Osteocyte (in vitro differentiated cells): ENCODE measurements at places on chromosomes 16 and 17. TPM values are rescaled to one million over a fixed set of nuclear protein-coding genes. Genes with fewer than 3 reads are reported as not detected.

DNA sequence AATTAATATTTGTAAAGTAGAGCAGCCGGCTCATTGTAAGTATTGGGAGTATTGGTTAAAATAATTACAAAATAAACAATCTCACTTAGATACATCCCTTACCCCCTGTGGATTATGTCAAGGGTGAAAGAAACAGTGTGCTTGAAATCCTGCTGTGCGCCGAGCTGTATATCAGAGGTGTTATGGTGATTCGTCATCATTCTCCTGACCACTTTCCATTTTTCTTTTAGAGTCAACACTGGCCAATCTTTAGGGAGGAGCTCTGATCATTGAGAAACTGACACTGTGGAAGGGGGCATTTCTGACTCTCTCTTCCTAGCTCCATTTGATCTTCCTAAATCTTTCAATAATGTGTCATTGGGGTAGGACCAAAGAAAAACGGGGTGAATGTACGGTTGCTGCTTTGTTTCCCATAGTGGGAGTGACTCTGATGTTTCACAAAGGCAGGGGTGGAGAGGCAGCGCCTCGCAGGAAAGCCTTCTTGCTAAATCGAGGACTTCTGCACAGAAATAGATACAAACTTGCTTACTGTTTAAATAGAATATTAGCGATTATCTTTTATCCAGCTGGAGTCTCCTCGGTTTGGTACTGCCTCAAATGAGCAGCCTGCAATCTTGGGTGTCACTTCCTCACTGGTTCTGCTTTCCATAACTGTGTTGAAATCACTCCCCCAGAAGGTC, 123.4 kb downstream of the PRKCB start:
- DNase-seq: no peak

DNA sequence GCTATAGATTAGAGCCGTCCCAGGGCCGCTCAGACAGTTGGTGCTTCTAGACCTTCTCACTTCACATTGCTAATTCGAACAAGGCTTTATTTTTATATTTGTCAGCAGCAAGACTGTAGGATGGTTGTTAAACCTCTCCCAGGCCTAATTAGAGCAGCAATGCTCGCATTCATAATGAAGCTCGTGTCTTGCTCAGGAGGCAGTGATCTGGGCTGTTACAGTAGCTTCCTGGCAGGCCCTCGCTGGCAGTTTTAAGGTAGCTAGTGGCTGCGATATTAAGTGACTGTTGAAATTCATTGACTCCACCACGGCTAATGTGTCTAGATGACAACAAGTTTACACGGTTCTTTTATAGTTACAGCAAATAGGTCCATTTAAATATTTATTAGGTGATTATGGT, 23.2 kb upstream of the ANKFN1 start:
- no peak for DNase-seq

GRCh38 chr17:63338272-63338671, 107.8 kb downstream of the CYB561 start:
- DNase-seq: no peak

GRCh38 chr16:81696166-81696960, 82.7 kb upstream of the PLCG2 start:
- DNase-seq: no peak

ETV4 gene
- 5.9 and 6.5 TPM in 2 replicates for total RNA-seq

CCR7 gene
- total RNA-seq: 0.21 TPM in 1 of 2 replicates, not detected in the other
